ENCODE measurements at places on chromosomes 6 and 20. TPM values are rescaled to one million over a fixed set of nuclear protein-coding genes. Genes with fewer than 3 reads are reported as not detected.

DNA sequence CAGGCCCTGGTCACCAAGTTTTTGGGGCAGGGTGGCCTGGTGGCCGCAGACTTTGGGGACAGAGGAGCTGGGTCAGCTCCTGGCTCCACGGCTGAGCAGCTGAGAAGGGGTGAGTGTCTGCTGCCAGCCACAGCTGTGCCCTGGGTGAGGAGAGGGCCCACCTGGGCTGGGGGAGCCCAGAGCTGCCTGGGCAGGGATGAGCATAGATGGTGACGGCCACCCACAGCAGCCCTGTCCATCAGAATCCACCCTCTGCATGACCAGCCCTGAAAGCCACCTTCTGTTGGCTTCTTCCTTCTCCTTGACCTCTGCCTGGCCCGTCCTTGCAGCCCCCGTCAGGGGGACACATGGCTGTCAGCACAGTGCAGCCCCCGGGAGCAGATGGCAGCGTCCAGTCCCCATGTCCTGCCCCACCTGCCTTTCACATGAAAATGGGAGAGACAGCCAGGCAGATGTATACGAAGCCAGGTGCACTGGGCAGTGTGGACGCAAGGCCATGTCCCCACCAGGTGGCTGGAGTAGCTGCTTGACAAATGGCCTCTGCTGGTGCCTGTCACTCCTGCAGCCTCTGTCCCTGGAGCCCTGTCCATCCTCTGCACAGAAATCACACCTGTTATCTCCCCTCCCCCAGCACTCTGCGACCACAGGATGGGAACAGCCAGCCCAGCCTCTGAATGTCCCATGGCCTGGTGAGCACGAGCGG is 220.8 kb downstream of the PREX1 start:
- no peak for DNase-seq

DNA sequence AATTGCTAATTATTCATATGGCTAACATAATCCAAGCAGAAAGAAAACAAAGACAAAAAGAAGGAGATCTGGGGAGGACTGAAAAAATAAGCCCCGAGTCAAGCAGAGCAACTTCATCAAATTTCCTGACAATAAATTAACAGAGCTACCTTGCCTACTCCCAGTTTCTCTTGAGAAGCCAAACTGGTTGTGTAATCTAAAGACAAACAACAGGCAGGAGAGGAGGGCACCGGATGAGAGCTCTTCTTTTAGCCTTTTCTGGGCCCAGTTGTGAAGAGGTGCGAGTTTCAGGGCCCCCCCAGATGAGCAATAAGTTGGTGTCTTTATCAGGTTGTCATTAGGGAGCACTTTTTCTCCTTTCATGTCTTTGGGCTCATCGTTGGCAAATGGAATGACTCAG is 197.1 kb upstream of the PCSK2 start:
- DNase-seq: no peak

The KCNS1 gene
- total RNA-seq: not detected

The LPA gene
- total RNA-seq: not detected

- peak; percentile 56 for DNase-seq
Measured at GRCh38 chr6:152338335-152339125, 298.6 kb downstream of the SYNE1 start.

DNA sequence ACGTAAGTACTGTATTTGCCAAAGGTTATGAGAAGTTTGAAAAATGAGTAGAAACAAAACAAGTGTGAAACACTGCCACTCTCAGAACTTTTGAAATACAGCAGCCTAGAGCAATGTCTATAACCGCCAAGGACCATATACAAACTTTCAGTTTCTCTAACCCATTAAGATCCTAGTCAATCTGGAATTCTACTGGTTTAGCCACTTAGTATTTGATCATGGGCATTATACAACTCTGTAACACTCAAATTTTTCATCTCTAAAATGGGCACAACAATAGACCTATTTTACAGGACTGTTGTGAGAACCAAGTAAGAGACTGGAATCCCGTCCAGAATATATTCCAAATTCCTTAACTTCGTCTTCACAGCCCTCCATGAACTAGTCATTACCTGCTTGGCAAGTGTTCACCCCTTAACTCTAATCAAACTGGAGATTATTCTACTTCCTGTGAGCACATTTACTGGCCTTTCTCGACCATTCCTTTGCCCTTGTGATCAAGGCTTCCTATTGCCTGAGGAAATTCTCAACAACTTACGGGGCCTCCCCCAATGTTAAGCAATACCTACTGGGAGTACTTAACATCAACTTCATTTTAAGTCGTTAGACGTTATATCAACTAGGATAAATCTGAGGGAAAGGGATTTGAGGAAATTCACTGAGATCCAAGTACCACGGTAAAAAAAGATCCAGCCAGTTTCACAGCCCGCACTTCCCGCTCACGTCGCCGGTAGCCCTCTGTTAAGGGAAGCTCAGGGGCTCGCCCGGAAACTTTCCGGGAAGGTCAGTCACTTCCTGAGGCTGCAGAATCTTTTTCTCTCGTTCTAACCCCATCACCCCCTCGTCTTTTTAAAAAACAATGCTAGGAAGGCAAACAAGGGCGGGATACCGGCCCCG is 1.1 kb downstream of the EIF2S2 start:
- DNase-seq: peak; percentile 69

GRCh38 chr6:7726416-7727085 is 652 bp downstream of the BMP6 start:
- no peak for DNase-seq

DNA sequence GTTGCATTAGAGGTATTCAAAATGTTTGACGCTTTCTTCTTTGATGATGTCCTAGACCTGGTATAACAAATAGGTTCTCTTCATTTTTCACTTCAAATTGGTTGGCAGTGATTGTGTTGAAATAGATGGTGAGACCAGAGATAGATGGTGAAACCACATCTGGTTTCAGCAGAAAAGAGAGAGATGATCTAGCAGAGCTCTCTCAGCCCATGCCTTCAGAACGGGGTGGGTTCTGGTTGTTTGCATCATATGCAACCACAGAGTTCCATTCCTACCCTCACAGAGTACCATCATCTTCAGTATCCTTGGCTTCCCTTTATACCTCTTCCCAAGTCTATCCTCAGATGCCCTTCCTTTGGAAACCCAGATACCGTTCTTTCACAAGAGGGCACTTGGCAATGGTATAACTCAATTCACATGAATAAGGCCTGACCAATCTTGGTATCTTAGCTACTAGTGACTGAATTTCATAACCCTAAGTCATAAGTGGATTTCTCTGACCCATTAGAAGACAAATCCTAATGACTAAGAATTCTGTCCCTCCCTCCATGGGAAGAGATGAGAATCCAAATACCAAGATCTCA is 93.7 kb downstream of the UBE3D start:
- no peak for DNase-seq

GRCh38 chr6:111361648-111362047 is 121.4 kb downstream of the REV3L start:
- DNase-seq: peak; percentile 45

GRCh38 chr20:7775072-7775471 is 165.2 kb downstream of the HAO1 start:
- no peak for DNase-seq

The OR2H1 gene
- total RNA-seq: not detected

Data from HT-29 (cell line).